Adipocyte (in vitro differentiated cells): ENCODE measurements at places on chromosomes 11 and 22.

DNA sequence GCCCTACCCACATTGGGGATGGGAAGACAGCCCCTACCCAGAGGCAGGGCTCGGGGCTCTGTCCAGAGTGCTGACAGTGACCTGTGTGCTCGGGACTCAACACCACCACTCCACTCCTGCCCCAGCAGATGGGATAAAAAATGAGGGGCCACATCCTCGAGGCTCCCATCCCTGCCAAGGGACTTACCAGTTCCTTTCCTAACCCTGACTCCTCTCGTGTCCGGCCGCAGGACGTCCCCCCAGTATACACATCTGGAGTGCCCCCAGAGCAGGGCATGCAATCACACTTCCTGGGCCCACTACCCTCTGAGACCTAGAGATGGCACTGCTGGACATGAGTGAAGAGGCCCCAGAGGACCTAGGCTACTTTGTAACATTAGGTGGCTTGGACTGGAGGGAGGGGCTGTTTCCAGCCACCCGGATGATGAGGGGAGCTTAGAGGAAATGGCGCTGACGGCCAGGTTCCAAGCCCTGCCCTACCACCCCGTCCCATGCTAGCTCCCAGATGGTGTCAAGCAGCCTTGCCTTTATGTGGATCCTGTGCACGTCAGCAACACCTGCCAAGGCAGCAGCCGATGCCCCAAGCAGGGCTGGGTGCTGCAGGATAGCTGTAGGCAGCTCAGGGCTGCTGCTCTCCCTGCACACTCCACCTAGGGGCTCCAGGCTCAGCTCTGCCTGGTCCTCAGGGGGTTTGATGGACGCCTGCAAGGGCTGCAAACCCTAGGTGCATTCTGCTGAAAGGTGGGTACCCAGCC, 86.6 kb downstream of the DGCR2 start:
- no peak for DNase-seq

DNA sequence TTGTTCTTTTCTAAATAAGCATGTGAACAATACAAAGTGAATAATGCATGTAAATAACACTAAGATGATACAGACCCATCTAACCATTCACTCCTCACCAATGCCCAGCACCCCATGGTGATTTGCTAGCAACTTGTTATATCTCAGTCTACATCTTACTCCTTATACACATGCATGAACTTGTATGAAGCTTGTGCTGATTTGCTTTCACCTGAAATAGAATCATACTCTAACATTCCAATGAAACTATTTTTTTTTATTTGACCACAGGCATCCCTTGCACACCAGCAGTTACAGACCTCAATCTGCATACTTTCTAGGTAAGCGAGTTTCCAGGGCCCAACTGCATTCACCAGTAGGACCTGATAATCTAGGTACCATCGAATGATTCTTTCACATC, 873.6 kb downstream of the OPCML start:
- DNase-seq, result no peak

DNA sequence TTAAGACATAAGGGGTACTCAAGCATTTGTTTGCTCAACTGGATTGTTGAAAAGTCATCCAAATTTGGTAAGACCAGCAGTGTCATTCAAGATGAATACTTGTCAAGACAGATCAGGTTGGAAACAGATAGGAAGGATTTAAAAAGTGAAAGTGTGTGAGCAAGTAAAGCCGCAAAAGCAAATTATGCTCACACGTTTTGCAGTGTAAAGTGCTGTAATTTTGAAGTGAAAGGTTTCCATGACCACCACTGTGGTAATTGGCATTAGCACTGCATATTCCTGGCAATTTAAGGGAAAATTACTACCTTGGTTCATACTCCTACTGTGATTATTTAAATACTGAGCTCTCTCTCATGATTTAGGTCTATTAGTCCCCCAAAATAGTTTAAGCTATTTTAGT, 704.1 kb upstream of the CCDC179 start:
- DNase-seq, result no peak

- DNase-seq, result no peak
These were observed 27.8 kb downstream of the MYH9 start for GRCh38 chr22:36360011-36360410.

GRCh38 chr11:36431429-36432092, 78.5 kb downstream of the TRAF6 start:
- peak; percentile 87 for DNase-seq

GRCh38 chr11:79227308-79227707, 213.5 kb downstream of the TENM4 start:
- no peak for DNase-seq

DNA sequence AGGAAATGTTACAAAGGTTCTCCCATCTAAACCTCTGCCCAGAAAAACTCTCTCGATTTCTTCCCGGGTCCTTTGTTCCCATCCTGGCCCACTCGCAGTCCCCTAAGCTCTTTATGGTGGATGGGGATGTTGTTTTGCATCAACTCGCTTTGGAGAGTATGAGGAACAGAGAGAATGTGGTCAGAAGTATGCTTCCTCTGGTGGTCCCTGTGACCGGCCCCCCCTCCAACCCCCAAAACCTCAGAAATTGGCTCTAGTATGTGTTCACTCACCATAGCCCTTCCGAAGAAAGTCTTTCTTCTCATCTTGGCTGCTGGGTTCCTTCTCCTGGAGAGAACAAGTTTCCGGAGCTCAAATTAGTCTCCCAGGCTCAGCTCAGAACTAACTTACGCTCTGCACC, 54.4 kb downstream of the GRAMD1B start:
- DNase-seq, result no peak

GRCh38 chr22:35997438-35997837, 31.2 kb downstream of the RBFOX2 start:
- peak; percentile 69 for DNase-seq

DNA sequence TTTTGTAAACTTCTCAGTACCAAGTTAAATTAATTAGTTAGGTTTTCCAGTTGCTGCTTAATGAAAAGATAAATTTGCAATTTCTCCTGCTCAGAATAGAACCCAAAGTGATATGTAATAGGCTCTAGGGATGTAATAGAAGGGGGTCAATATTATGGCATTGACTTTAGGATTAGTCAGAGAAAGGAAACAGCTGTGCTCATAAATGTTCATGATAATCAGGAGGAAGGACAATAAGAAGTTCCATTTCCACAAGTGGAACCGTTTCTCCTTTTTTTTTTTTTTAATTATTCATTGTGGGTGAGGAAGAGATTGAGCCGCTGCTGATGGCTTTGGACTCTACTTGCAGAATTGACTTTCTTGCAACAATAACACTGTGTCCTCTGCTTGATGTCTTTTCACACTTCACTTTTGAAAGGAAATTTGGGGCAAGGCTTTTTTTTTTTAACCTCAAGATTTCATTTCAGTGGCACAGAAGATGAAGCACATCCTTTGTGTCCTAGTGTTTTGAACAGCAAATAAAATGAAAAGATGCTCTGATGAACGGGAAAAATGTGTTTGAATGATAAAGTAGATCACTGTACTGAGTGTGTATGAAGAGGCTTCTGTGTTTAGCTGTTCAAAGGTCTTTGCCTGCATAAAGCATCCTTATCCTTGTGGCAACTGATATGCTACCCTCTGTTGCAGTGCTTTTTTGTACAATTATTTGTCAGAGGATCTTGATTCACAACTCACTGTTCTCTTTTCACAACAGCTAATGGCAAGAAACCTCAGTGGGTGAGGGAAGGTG, 62.4 kb downstream of the GAS2 start:
- DNase-seq, result no peak

DNA sequence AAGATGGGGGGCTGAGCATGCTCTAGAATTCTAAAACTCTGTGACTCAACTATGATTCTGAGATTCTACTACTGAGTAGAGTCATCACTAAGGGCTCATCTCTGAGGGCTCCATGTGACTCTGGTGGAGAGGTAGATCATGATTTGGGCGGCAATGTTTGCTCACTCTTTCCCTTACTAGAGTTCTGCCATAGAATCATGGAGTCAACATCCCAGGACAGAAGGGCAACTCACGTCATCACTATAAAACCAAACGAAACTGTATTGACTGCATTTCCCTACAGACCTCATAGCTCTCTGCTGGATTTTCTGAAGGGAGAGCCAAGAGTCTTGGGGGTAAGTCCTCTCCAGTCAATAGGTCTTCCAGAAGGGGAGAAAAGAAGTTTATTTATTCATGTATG, at the start of gene MS4A14:
Gene MS4A14, plus strand, starts transcription at position 78 of the 400 bp plus-strand sequence. Its CDS starts 120 bp downstream, at position 198.
- DNase-seq, result no peak

DNA sequence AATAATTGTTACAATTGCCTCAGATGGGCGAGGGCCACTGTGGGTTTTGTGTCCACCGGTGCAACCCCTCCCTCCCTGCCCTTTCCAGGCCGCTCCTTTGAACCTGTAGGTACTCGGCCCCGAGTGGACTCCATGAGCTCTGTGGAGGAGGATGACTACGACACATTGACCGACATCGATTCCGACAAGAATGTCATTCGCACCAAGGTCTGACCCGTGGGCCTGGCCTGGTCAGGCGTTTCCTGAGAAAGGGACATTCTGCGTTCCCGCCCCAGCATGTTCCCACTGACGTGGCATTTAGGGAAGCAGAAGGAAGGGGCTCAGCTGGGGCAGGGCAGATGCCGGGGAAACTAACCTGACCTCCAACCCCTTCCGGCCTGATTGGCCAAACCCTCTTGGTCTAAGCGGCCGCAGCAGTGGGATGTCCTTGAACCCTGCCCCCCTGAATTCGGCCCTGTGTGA, 10.1 kb downstream of the SIDT2 start:
- DNase-seq, result no peak

DNA sequence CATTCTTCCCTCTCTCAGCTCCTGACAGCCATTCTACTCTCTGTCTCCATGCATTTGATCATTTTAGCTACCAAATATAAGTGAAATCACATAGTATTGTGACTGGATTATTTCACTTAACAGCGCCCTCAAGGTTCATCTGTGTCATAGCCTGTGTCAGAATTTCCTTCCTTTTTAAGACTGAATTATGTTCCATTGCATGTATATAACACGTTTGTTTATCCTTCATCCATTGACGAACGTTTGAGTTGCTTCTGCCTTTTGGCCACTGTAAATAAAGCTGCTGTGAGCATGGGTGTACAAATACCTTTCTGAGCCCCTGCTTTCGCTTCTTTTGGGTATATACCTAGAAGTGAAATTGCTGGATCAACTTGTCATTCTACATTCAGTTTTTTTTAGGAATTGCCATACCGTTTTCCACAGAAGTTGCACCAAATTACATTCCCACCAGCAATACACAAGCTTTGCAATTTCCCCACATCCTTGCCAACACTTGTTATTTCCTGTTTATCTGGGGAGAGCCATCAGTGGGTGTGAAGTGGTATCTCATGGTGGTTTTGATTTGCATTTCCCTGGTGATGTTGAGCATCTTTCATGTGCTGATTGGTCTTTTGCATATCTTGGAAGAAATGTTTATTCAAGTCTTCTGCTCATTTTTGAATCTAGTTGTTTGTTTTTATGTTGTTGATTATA, 17.5 kb downstream of the GLB1L2 start:
- no peak for DNase-seq

DNA sequence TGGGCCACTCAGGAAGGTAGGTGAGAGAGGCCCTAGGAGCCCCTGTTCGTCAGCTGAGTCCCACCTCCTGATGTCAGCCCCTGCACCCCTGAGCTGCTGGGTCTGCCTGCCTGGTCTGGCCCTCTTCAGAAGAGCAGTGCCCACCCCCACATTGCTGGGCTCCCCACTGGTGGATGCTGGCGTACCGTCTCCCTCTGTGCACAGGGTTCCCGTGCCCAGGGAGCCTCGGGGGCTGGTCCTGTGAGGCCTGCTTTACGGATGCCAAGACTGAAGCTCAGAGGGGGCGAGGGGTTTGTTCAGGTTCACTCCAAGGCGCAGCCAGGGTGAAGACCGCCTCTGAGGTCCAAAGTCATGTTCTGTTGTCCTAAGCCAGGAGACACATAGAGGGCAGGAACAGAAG, 44.7 kb upstream of the GCAT start:
- DNase-seq, result no peak

GRCh38 chr11:69892237-69892985, 73.2 kb upstream of the FGF3 start:
- DNase-seq, result no peak
